ENCODE measurements at places on chromosomes 4 and X.

DNA sequence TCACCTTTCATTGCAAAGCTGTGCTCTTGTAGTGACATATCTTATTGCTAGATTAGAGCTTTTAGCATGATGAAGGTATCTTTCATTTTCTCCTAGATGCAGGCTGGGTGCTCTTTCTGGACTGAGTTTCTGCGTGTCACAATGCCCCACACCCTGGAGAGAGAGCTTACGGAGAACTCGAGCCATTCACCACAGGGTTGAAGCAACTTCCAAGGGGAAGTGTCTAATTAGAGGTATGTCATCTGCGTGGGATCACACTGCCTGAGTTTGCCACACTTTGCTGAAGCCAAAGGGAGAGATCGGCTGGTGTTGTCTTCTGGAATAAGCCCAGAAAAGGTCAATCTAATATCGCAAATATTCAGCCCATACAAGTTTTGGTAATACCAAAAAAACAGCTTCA lies 179.3 kb upstream of the MBNL3 start:
- no peak for DNase-seq

DNA sequence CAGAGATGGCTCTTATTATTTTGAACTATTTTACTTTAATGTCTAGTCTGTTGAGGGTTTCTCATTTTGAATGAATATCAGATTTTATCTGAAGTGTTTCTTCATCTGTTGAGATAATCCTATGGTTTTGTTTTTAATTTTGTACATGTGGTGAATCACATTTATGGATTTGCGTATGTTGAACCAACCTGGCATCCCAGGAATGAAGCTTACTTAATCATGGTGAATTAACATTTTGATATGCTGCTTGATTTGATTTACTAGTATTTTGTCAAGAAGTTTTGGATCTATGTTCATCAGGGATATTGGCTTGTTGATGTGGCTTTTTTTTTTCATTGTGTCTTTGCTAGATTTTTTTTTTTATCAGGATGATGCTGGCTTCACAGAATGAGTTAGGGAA lies 2390.9 kb downstream of the PCDH7 start:
- no peak for DNase-seq

- no peak for DNase-seq
These were observed 560.8 kb downstream of the FGF13 start for GRCh38 chrX:138150709-138151108.

GRCh38 chr4:7393601-7394575 lies 40.8 kb downstream of the PSAPL1 start:
- no peak for DNase-seq

- DNase-seq, result peak; percentile 7
These were observed 22.5 kb downstream of the RWDD4 start for GRCh38 chr4:183636503-183636902.

GRCh38 chr4:154506253-154506652 lies 14.7 kb upstream of the DCHS2 start:
- no peak for DNase-seq

DNA sequence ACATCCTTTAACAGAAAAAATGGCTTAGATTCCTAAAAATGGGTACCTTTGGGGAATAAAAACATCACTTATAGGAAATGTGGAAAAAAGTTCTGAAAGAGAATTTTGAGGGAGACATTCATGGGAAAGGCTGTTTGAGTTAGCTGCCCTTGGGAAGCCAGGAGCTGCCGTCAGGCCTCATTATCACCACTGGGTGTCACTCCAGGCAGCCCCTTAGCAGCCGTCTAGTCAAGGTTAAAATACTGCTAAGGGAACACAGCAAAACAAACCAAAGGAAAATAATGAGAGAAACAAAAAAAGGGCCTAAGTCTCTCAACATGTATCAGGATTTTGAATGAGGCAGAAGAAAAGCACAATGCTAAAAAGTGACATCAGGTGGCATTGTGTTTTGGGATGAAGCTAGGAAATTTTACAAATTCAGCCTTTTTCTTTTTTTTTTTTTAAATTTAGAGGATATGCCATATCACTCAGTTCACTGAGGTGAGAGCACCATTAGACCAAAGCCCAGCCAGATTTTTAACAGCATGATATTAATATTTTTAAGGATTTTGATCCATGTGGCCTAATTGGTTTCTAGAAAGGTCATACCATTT lies 235.3 kb downstream of the GPAT3 start:
- DNase-seq, result peak; percentile 65

Measured in testis (tissue), 5 donors.